Hypothalamus (tissue), 51 donors: ENCODE measurements at places on chromosomes 3 and 15.

DNA sequence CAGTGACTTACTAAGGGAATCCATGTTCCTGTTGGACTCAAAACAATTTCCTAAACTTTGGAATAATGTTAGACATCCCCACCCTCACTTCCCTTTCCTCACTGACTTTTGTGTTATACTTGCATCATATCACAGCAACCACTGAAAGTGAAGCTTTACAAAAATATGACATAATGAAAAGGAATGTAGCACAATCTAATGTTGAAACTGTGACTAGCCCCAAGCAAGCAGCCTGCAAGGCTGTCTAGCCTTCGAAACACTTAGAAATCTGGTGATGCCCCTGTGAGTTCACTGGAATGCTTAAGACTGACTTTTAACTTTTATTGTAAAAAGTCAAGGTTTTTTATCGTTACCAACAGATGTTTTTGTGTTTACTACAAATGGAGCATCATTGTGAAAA lies 203.7 kb upstream of the ZNF385D start:
- DNase-seq = no peak

DNA sequence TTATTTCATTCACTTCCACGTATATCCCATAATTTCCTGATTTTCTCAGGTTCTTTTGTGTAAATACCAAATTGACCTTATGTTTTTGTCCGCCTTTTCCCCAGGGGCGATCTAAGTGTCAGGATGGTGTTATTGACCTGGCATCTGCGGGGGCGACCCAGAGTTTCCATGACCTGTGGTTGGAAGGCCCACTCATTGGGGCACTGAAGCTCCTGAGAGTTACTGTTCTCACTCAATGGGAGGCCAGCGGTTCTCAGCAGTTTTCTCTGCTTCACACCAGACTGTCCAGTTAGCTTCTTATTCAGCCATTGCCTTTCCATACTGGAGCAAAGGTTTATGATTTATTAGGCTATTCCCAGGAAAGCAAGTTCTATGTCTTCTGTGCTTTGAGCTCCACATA lies 53.3 kb downstream of the B3GALNT1 start:
- no peak for DNase-seq

- no peak for DNase-seq
These were observed at the start of gene TMOD2 for GRCh38 chr15:51750792-51751696. Gene TMOD2, plus strand, starts transcription at chr15:51751597. Its CDS starts 14,845 bp downstream, at chr15:51766442.

GRCh38 chr15:70063980-70064379 lies 33.7 kb downstream of the TLE3 start:
- DNase-seq = no peak

- no peak for DNase-seq
These were observed 11.4 kb downstream of the CLK3 start for GRCh38 chr15:74626752-74627692.

- no peak for DNase-seq
These were observed 441.1 kb upstream of the DPH6 start for GRCh38 chr15:35987056-35987455.

DNA sequence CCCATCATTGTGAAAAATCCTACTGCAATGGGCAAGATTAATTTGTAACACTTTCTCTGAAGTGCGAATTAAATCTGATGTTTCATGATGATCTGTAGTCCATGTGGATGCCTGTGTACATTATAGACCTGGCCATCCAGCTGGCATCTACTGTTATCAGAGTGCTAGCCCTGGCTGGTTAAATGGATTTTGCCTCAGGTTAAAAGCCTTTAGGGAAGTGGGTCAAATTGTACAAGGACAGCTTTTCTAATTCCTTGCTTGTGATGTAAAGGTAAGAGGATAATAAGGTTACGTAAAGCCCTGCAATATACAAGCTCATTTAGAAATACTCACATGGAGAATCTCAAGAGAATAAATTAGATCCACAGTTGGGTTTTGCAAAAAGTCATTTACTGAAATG lies 138.2 kb downstream of the EPHA3 start:
- DNase-seq = no peak

DNA sequence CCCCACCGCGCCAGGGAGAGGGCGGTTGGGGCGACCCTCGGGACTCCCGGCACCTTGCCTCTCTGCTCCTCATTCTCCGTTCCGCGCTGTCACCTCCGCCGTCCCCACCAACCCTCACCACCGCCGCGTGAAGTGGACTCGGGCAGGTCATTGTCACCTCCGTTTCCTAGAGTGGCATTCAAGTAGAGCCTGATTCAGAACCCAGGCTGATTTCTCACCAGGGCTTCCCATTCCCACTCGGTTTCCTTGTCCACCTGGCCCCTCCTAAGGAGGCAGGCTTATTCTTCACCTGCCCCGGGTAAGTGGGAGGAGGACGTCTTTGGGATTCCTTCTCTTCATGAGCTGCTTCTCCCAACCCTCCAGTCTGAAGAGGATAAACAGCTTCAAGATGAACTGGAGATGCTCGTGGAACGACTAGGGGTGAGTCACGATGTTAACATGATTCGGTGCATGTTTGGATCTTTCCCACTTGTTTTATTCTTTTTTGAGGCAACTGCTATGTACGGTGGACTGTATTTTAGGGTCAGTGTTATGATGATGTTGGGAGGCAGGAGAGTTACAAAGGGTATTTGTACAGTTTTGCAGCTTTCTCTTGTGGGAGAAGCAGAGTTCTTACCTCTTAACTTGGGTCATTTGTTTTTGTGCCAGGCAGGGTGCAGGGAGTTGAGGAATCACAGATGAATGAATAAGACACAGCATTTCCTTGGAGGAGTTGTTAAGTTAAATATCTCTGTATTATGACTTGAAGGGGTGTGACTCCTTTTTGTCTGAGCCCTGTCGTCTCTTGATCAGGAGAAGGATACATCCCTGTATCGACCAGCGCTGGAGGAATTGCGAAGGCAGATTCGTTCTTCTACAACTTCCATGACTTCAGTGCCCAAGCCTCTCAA lies 692 bp downstream of the PSMD2 start:
- no peak for DNase-seq

DNA sequence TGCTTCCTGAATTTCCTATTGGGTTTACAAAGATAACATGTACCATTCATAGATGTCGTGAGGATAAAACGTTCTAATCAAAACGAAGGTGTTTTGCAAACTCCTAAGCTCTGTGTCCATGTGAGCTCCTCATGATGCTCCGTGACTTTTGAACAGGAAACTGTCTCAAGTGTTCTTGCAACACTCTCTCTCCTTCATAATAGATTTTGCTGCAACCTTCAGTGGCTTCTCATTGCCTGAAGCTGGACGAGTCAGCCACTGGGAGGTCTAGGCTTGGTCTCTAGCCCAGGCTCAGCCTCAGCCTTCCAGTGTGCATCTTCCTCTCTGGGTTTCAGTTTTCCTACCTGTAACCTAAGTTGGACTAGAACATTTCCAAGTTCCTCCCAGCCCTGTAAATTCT lies 18.7 kb upstream of the BCL2A1 start:
- DNase-seq = no peak

- DNase-seq = no peak
These were observed 96.3 kb upstream of the P2RY1 start for GRCh38 chr3:152738656-152739055.

DNA sequence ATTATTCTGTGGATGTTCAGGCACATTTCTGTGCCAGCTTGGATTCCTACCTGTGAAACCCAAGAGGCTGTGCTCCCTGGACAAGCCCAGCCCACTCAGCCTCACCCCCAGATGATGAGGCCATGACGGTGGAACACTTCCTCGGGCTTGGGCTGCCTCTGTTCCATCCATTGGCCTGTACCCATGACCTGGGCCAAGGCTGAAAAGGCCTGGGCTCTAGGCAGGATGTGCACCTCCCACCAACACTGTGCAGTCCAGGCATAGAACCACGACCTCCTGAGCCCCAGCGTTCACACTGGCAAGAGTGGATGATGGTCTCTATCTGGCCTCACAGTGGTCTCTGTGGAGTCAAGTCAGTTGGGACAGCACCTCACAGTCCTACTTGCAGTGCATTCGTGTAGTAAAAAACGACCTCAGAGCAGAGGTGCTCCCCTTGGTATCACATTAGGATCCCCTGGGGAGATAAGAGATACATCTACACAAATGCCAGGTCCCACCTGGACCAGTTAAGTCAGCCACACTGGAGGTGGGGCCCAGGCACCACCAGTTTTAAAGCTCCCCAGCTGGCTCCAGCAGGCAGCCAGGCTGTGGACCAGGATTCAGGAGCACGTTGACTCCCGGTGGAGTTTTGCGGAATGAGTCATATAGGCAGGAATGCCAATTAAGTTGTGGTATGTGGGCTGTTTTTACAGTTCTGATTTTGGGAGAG lies 39.0 kb upstream of the IGF1R start:
- DNase-seq = no peak

DNA sequence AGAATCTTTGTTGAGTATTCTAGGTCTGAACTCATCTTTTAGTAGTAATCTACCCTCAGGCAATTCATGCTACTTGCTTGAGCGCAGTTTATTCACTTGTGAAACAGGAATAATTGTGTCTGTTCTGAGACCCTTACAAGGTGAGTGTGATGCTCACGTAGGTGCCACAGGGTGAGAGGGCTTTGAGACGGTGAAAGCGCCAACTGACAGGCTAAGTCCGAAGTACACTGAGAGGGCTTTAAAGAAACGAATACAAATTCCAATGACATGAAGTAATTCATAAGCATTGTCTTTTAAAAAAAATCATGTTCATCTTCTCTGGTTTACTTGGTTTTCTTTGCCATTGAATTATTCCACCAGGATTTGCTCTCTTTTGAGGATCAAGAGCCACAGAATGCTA lies 393.7 kb upstream of the RGMA start:
- no peak for DNase-seq

GRCh38 chr15:80815106-80815505 lies 35.9 kb downstream of the CEMIP start:
- no peak for DNase-seq

- no peak for DNase-seq
These were observed 70.9 kb upstream of the PLXNA1 start for GRCh38 chr3:126912027-126912422.

- DNase-seq = no peak
These were observed 33.9 kb downstream of the SMAD6 start for GRCh38 chr15:66735909-66736305.

DNA sequence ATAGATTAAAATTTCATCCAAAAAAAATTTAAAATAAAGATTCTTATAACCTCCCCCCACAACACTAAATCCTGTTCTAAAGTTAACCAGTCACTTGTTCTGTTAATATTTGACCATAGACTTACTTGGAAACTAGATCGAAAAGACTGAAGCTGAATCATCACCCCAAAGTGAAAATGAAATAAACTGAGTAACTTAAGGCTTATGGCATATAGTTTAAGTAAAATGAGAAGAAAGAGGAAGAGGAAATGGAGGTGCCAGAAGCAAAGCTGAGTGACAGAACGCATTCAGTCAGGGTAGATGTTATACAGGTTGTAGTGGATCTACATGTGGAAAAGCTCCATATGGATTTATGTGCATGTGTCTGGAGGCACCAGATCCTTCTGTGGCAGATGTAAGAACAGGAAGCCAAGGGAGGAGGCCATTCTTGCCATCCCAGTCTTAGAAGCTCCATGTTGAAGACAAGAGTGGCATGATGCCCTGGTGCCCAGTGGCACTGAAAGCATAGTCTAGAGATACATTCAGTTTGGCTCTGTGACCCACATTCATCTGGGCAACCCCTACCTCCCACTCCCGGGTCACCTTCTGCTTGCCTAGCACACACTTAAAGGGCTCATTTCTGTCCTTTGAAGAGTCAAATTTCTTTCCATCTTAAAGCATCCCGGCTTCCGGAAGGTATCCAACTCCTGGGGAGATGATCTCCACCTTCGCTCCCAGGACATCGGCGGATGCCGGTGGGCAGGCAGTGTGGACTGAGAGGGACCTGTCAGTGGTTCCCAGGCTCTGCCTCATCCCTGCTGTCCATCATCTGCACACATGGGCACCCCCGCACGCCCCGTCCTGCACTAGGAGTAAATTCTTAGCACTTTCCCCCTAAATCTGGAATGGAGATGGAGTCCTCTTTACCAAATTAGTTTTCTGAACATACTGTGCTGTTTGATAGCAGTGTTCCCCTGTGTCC lies 90.8 kb downstream of the NEO1 start:
- DNase-seq = no peak

DNA sequence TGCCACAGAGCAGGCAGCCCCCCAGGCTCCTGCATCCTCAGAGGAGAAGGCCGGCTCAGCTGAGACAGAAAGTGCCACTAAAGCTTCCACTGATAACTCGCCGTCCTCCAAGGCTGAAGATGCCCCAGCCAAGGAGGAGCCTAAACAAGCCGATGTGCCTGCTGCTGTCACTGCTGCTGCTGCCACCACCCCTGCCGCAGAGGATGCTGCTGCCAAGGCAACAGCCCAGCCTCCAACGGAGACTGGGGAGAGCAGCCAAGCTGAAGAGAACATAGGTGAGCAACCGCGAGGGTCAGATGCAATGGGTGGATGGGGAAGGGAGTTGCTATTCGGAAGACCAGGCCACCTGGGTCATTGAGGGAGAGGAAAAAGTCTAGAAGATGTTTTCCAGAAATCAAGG lies 53.0 kb downstream of the GAP43 start:
- no peak for DNase-seq

DNA sequence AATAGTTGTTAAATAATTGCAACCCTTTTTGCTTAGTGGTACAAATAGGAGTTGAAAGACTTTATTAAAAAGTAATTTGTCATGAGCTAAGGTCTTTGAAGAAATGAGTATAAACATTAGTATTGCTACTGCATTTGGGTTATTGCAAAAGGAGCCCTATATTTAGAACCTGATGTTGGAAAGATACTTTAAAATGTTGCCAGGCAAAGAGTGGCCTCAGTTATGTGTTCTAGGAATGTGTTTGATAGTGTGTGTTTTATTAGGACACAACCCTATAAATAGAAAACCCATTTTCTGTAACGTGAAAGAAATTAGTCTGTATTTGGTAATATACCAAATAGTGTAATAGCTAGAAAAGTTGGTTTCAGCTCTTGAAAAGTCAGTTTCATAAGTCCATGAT lies 10.7 kb downstream of the VPS8 start:
- no peak for DNase-seq

- no peak for DNase-seq
These were observed 242.8 kb upstream of the ICE2 start for GRCh38 chr15:60721707-60722106.

- DNase-seq = no peak
These were observed 15.3 kb downstream of the ZXDC start for GRCh38 chr3:126460381-126460780.
